Progenitor cell of endocrine pancreas (in vitro differentiated cells): ENCODE measurements at places on chromosomes 7 and 10. TPM values are rescaled to one million over a fixed set of nuclear protein-coding genes. Genes with fewer than 3 reads are reported as not detected.
A peak's percentile ranks its signal among the peaks of the same experiment; 100 is the strongest.

Gene SNCG
- 14.6 and 17.5 TPM in 2 replicates for total RNA-seq

Gene MYO1G
- total RNA-seq, result 0.53 and 0.67 TPM in 2 replicates

Gene CYP2C19
- total RNA-seq, result 0.42 TPM in 1 of 2 replicates, not detected in the other

Gene KIFBP
- total RNA-seq, result 26.7 and 28.0 TPM in 2 replicates

Gene PNLIP
- total RNA-seq, result not detected in 2 replicates

Gene VWA2
- total RNA-seq, result 12.1 and 12.4 TPM in 2 replicates

Gene ABHD11
- 62.9 and 69.7 TPM in 2 replicates for total RNA-seq

Gene TMEM229A
- total RNA-seq, result 0.31 TPM in 1 of 2 replicates, not detected in the other

Gene STEAP2
- total RNA-seq, result 4.9 and 5.3 TPM in 2 replicates

GRCh38 chr7:157396316-157397035 is 59.7 kb downstream of the DNAJB6 start:
- DNase-seq, result no peak

DNA sequence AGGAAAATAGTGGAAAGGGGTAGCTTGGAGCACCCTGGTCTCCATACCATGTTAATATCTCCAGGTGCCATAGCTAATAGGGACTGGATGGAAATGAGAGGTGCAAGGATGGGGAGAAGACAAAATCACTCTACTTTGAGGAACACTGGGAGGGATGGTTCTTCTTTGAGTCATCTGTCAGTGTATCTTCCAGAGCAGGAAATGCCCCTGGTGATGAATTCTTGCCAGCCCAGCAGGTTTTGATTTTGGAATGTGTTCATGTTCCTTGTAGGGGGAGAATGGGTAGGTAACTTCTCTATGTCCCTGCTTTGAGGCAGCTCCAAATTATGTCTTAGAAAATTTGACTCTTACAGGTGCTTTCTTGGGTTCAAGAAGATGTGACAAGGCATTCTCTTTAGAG is 177.0 kb upstream of the GLI3 start:
- DNase-seq, result no peak

GRCh38 chr7:131203291-131203976 is 124.2 kb upstream of the MKLN1 start:
- DNase-seq, result no peak

GRCh38 chr10:16999665-17000451 is 129.8 kb downstream of the CUBN start:
- DNase-seq, result no peak

- DNase-seq, result peak; percentile 64
These were observed 5.2 kb downstream of the DMBT1 start for GRCh38 chr10:122565766-122566206.

DNA sequence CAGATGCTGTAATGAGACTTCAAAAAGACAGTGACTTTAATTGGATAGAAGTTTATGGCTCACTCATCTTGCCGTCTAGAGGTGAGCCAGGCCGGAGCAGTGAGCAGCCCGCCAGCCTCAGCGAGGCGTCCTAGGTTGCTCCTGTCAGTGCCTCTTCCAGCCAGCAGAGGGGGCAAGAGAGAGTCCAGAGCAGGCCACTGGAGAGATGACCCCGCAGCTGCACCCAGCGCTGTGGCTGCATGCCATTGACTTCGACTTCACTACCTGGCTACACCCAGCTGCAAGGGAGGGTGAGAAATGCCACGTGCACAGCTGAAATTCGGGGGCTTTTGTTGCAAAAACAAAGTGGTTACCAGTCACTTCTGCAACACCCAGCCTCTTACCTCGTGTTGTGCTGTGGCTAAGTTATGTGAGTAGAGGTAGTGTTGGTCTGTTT is 26.5 kb downstream of the NUB1 start:
- DNase-seq, result peak; percentile 83

GRCh38 chr10:97466755-97467154 is 20.8 kb downstream of the ZDHHC16 start:
- DNase-seq, result no peak

DNA sequence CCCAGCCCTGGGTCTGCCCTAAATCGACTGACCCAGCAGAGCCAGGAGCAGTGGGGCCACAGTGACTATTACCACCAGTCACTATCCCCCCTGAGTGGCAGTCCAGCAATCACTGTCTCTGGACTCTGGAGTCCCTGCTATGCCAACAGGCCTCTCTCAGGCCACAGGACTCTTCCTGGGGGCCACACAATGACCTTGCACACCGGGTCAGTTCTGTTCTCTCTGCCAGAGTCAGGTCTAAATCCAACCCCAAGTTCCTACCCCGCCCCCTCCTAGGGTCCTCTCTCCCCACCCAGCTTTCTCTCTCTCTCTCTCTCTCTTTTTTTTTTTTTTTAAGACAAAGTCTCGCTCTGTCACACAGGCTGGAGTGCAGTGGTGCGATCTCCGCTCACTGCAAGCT is 21.6 kb downstream of the GRID2IP start:
- DNase-seq, result no peak

- DNase-seq, result no peak
These were observed 138.5 kb downstream of the LRRC4 start for GRCh38 chr7:127892488-127893314.

- DNase-seq, result no peak
These were observed 345.2 kb upstream of the SHH start for GRCh38 chr7:156157409-156158012.

GRCh38 chr7:139618482-139619366 is 95.2 kb downstream of the CLEC2L start:
- peak; percentile 22 for DNase-seq

- no peak for DNase-seq
These were observed 13.7 kb downstream of the CISD1 start for GRCh38 chr10:58282615-58283014.

GRCh38 chr10:59623133-59624121 is 86.2 kb downstream of the SLC16A9 start:
- DNase-seq, result no peak

- no peak for DNase-seq
These were observed 408.6 kb upstream of the PRKCQ start for GRCh38 chr10:6988654-6989053.

DNA sequence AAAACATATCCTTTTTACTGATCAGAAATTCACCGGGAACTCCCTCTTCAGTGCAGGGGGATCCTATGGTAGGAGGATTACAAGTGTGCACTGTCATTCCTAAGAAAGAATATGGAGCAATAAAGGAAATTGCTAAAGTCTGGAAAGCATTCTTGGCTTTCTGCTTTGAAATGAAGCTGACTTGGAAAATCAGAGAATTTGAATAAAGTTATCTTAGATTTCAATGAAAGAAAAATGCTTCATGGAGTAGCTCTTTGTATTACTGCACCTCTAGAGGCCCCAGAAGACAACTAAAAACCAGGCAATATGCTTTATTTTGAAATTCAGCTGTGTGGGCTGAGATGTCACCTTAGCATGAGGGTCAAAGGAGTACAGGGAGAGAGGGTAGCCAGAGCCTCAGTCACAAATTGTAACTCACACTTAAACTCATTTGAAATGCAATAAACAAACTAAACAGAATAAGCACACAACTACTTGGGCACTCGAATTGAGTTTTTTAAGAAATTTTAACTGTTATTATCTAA is 102.5 kb downstream of the IMMP2L start:
- DNase-seq, result no peak

DNA sequence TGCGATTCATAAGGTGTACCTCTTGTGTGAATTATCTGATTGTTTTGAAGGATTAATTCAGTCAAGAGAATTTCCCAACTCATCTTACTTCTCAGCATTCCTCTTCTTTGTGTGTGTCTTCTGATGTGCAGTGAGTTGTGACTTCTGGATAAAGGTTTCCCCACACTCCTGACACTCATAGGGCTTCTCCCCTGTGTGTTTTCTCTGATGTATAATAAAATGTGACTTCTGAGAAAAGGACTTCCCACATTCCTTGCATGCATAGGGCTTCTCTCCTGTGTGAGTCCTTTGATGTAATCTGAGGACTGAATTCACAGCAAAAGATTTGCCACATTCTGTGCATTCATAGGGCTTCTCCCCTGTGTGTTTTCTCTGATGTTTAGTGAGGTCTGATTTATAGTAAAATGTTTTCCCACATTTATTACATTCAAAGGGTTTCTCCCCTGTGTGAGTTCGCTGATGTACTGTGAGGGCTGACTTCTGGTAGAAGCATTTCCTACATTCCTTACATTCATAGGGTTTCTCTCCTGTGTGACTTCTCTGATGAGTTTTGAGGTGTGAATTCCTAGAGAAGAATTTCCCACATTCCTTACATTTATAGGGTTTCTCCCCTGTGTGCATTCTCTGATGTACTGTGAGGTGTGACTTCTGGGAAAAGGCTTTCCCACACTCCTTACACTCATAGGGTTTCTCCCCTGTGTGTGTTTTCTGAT is 24.2 kb downstream of the ZNF25 start:
- DNase-seq, result no peak

- DNase-seq, result no peak
These were observed 58.1 kb downstream of the PODXL start for GRCh38 chr7:131498237-131498885.

GRCh38 chr10:80622153-80622552 is 84.5 kb downstream of the SH2D4B start:
- no peak for DNase-seq

- DNase-seq, result no peak
These were observed 77.9 kb downstream of the MRPL32 start for GRCh38 chr7:43010061-43010460.

DNA sequence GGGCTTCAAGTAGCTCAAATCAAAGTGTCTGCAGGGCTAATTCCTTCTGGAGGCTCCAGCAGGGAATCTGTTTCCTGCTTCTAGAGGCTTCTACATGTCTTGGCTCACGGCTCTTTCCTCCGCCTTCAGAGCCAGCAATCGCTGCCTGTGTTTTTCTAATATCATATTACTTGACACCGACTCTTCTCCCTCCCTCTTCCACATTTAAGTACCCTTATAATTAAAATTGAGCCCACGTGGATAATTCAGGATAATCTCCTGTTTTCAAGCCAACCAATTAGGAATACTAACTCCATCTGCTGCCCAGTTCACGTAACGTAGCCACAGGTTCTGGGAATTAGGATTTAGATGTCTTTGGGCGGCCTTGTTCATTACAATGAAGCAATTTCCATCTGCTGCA is 372.2 kb downstream of the DPP6 start:
- DNase-seq, result no peak

DNA sequence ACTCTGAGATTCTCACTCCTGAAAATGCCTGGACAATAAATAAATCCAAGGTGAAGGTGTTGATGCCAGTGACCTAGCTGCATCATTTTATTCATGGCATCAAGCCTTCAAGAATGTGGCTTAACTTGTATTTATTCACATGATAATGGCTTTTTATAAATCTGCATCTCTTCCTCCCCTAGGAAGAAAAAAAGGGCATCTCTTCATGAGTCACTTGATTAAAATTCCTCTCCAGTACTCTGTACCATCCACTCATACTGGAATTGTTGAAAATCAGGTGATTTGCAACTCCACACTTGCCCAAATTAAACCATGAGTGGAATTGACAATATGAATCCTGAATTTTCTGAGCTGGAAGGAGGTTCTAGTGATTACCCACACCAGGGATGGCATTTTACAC is 30.2 kb downstream of the PTPRE start:
- DNase-seq, result no peak

- DNase-seq, result no peak
These were observed 76.1 kb downstream of the SKIDA1 start for GRCh38 chr10:21449288-21449966.
